B cell (primary cell): ENCODE measurements at places on chromosomes 1 and 21. TPM values are rescaled to one million over a fixed set of nuclear protein-coding genes. Genes with fewer than 3 reads are reported as not detected.

Gene S100A7A
- total RNA-seq = not detected in 2 replicates

GRCh38 chr1:156806512-156807440 lies 9.9 kb downstream of the SH2D2A start:
- no peak for DNase-seq
- H3K36me3 ChIP-seq = peaks cover 3% of the 10 kb centered on the region
- no peaks in the 10 kb centered on the region for H3K4me1 ChIP-seq
- no peaks in the 10 kb centered on the region for H3K27me3 ChIP-seq

DNA sequence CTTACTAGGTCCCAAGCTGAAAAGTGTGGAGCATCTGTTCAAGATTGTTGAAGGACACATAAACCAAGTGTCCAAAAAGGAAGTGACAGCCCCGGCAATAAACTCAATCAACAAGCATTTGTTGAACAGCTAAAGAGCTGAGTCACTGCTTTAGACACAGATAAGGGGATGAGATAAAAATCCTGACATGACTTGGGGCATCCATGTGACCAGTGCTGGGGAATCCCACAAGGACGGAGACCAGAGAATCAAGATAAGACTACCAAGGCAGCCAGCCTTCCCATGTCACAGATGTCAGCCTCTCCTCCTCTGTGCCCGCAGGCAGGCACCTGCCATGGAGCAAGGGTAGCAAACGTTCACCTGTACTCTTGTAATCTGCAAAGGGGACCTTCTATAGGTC lies 118.6 kb upstream of the KAZN start:
- no peak for DNase-seq
- no peaks in the 10 kb centered on the region for H3K4me1 ChIP-seq
- no peak overlapping the region for H3K27ac ChIP-seq
- H3K36me3 ChIP-seq = no peaks in the 10 kb centered on the region

DNA sequence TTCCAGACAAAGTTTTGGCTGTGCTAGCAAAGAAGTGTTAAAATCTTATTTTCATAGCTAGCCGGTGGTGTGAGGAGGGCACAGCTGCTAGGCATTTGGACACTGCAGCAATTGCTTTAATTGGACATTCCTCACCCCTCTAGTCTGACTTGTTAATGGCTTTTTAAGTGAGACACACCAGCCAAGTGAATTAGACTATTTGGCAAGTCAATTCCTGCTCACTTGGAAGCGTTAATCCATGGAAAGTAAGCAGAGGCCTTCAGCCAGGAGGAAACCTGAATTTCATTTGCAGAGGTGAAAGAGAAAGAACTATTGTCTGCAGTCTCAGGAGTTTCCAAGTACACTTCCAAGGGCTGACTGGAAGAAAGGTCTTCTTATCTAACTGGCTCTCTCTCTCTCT lies 175.7 kb downstream of the ST6GALNAC3 start:
- no peaks in the 10 kb centered on the region for H3K27me3 ChIP-seq
- no peak for DNase-seq
- H3K4me1 ChIP-seq = no peaks in the 10 kb centered on the region

DNA sequence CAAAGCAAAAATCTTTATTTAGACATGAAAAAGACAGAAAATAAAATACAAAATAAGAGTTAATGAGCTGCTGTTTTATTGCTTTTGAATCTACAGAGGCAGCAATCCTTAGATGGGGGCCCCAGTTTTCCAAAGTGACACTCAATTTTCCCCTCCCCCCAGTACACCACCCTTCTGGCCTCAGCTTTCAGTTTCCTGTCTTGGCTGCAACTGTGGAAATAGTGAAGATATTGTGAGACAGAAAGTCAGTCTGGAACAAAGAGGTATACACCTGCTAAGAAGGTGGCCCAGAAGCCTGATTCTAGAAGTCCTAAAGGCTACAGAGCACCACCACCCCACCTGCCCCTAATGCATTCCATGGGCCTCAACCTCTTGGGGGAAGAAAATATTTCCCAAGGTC lies 1.1 kb upstream of the MTMR11 start:
- DNase-seq = no peak
- H3K4me3 ChIP-seq = no peak overlapping the region
- no peaks in the 10 kb centered on the region for H3K36me3 ChIP-seq

- no peaks in the 10 kb centered on the region for H3K4me1 ChIP-seq
- no peak overlapping the region for H3K4me3 ChIP-seq
- H3K36me3 ChIP-seq = peaks cover 14% of the 10 kb centered on the region
- no peak overlapping the region for H3K27ac ChIP-seq
These were observed 43.1 kb downstream of the CD55 start for GRCh38 chr1:207364614-207365013.

DNA sequence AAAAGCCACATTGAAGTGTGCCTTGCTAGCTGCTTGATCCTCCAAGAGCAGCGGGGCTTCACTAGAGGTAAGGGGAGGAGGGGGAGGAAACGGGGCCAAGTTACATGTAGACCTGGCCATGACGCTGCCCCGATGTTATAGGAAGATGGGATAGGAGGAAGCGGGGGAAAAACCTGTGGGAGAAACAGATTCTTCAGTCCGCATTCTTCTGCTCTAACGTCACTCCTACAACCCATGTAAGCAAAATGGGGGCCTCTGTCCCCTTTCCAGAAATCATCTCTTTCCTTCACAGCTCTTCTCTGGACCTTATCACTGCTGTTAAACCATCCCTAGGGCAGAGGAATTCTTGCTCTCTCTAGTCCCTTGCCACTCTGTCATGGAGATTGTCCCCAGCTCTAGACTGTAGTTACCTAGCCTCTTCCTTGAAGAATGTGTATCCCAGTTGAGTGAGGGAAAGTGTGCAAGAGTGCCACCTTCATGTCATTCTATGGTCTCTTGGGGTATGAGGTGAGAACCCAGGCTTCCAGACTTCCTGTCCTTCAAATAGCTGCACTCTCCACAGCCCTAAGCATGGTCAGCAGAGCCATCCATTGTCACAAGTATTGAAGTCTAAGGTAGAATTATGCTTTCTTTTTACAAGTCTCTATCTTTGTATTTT lies 11.4 kb downstream of the PLEKHO1 start:
- DNase-seq = peak; percentile 53
- H3K36me3 ChIP-seq = peaks cover 38% of the 10 kb centered on the region
- peak overlapping the region; percentile 95 for H3K27ac ChIP-seq
- H3K4me3 ChIP-seq = peak overlapping the region; percentile 46
- H3K4me1 ChIP-seq = peaks cover 81% of the 10 kb centered on the region

DNA sequence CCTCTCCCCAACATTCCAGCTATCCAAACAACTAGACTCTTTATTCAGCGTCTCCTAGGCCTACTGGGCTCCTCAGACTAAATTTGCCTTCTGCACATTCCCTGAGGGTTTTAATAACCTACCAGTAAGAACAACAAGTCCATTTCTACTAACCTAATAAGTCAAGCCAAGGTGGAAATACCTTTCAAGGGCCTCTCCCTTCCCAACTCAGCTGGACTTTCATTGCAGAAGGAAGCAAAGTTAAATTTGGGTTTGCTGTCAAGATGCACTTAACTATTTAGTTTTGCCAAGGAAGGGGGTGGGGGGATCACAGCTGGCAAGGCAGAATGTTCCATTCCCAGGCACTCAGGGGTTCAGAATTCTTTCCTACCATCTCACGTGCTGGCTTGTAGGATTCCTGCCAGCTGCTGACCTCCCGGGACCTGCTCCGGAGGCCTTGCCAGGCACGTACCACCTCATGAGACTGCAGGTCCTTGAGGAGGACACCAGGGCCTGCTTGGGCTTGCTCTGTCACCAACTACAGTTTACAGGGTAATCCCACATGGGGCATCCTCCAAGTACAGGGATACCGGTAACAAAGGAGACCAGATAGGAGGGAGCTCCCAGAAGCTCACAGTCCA lies 29.8 kb downstream of the SLC30A1 start:
- H3K4me3 ChIP-seq = no peak overlapping the region
- no peaks in the 10 kb centered on the region for H3K4me1 ChIP-seq
- H3K36me3 ChIP-seq = no peaks in the 10 kb centered on the region
- H3K27ac ChIP-seq = no peak overlapping the region

DNA sequence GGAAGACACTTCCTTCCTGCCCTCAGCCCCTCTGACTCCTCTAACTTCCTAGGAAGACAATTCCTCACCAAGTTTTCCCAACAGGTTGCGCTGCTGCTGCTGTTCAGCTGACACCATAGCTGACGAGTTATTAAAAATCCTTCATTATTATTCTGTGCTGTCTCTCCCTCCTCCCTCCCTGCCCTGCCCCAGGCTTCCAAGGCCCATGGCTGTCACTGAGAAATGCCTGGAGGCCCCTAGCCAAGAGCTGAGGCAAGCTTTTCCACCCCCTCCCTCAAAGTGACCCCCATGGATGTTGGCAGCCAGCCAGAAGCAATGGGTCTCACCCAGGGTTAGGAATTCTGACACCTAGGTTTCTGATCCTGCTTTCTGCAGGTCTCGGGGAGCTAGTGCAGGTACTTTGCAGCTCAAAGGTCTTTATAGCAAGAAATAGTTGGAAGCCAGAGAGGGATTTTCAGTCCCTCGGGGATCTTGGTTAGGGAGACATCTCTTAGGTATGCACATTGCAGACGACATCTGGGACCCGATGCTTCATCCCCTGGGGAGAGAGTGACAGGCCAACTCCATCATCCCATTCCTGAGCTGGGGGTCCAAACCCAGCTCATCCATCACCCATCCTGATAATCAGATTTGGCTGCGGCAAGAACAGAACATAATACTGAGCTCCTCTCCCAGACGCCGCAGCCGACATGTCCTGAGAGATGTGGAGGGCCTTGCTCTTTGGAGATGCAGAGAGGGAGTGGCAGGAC lies 65.0 kb downstream of the KIRREL1 start:
- no peak overlapping the region for H3K4me3 ChIP-seq
- H3K27ac ChIP-seq = no peak overlapping the region
- DNase-seq = no peak
